ENCODE measurements at places on chromosomes 16 and 17. TPM values are rescaled to one million over a fixed set of nuclear protein-coding genes. Genes with fewer than 3 reads are reported as not detected.

The KRT27 gene
- not detected for polyA plus RNA-seq

The MGAT5B gene
- 2.1 TPM for polyA plus RNA-seq

The TEX2 gene
- 26.6 TPM for polyA plus RNA-seq

The PRSS21 gene
- not detected for polyA plus RNA-seq

The CCL8 gene
- not detected for polyA plus RNA-seq

The DRG2 gene
- polyA plus RNA-seq: 38.4 TPM

DNA sequence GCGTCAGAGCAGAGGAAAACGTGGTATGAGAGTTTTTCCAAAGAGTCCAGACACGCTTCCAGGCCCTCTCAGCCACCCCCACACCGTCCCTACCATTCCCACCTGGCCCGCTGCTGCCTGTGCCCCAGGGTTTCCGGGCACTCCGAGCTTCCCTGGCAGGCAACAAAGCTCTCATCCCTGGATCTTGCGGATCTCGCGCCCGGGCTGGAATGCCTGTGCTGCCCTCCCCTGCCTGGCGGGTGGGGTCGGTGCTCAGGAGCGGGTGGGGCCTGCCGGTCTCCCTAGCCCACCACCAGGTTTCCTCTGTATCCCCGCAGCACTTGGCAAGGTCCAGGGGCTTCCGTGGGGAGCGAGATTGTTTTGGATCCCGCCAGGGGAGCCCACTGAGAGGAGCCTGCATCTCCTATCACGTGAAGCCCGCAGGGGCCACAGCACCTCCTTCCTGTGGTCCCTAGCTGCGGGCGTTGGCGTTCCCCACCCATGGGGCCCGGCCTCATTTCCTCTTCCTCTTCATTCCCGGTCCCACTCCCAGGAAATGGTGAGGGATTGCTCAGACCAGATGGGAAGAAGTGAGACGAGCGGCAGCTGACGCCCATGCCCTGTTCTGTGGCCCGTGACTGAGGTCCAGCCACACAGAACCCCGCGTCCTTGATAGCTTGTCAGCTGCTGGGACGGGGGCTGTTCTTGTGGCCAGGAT is 11.0 kb downstream of the TBC1D24 start:
- no peak for DNase-seq

DNA sequence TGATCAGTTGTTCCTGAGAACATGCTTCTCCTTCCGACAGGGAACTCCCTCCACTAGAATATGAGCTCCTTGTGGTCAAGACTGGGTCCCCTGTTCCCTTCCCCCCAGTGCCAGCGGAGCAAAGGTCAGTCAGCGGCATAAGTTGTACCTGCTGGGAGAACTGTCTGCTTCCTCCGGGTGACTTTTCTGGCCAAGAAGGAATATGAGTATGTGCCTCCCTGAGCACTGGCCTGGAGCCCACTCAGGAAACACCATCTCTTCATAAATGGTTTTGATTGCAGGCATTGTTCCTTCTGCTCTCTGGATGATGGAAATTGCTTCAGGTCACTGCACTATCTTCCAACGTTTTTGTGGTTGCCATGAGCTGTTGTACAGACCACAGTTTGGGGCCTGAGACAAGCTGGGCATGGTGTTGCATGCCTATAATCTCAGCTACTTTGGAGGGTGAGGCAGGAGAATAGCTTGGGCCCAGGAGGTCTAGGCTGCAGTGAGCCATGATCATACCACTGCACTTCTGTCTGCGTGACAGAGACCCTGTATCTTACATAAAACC is 2.9 kb upstream of the P4HB start:
- no peak for DNase-seq

DNA sequence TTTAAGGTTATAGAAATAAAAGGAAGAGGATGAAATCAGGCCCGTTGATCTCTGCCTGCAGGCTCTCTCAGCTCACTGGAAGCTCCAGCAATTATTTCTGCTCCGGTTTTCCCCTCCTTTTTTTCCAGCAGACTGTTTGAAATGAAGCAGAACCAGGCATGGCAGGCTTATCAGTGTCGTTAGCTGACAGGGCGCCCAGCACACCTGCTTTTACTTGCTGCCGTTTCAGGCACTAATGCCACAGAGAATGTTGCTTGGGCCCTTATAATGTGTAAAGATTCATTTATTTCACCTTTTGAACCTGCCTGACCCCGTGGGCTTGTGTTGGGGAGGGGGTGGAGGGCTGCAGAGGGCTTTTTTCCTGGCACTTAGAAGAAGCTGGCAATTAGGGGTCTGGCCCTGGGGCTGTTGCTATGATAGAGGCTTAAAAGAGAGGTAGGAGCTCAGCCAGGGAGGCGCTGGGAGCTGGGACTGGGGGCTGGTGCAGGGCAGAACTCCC is 108.1 kb downstream of the IRX3 start:
- no peak for DNase-seq

GRCh38 chr17:18011286-18011685 is 27.7 kb downstream of the ATPAF2 start:
- no peak for DNase-seq

DNA sequence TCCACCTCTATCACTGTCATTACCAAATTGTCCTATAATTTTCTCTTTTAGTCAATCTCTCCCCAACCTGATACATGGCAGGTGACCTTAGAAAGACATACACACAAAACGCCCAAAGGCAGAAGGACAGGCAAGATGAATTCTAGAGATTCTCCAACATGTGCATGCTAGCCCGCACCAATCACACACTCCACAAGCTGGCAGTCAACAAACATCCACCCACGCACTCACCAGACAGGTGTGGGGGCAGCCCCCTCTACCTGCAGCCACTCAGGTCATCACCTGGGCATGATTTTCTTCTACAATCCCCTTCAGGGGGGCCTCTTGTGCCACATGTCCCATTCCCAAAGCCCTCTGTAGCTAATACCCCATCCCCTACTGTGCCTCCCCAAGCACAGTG is 9.5 kb downstream of the MPP2 start:
- DNase-seq: no peak

DNA sequence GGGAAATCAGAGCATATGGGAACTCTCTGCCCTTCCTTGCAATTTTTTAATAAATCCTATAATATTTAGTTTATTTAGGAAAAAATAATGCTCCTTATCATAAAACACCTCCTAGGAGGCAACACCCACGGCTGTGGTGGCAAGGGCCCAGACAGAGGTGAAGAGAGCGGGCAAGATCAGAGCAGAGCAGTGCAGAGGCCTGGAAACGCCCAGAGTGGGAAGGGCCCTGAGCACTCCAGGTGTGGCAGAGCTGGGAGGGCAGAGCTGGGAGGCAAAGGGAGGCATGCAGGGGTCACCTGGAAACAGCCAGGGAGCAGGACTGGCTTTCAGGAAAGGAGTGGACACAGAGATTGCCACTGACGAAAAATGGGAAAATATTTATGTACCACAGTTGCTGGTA is 17.3 kb downstream of the FBXO31 start:
- no peak for DNase-seq

GRCh38 chr17:80722661-80723060 is 178.0 kb downstream of the RPTOR start:
- no peak for DNase-seq

GRCh38 chr16:56505181-56505580 is 14.6 kb downstream of the BBS2 start:
- DNase-seq: no peak

DNA sequence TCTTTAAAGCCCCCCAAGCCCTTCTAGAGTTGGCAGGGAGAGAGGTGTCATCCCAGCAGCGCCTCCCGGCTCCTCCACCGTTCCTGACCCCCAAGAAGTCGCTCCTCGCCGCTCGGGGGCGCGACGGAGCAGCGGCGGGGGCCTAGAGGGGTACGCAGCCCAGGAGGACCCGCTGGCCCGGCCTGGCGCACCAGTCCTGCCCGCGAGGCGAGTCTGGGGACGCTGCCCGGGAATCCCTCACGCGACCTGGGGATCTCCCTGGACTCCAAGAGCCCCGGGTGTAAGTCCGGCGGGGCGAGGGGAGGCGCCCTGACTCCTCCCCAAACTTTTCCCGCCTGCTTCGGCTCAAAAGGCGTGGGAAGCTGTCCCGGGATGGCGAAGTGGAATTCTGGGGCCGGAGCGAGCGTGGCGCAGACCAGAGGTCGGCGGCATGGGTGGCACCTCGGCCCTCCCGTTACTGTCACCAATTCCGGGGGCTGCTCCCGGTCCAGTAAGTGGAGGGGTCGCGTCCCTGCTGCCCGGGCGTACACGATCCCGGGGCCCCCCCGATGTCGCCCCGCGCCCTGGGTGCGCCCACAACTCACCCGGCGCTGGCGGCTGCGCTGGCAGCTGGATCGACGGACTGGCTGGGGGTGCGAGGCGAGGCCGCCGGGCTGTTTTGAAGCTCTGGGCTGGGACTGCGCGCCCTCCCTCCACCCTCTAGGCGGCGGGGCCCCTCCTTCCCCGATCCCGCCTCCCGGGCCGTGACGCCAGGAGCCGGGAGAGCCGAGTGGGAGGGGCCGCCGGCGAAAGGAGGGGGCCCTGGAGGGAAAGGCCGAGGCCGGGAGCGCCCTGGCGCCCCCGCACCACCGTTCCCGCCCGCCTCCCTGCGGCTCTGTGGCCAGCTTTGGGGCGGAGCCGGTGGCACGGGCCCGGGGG is at the start of gene EMP2:
EMP2 (minus strand) TSS at position 634 of the 918 bp plus-strand sequence. CDS start 32,981 bp downstream, outside the sequence.
- peak; percentile 60 for DNase-seq

DNA sequence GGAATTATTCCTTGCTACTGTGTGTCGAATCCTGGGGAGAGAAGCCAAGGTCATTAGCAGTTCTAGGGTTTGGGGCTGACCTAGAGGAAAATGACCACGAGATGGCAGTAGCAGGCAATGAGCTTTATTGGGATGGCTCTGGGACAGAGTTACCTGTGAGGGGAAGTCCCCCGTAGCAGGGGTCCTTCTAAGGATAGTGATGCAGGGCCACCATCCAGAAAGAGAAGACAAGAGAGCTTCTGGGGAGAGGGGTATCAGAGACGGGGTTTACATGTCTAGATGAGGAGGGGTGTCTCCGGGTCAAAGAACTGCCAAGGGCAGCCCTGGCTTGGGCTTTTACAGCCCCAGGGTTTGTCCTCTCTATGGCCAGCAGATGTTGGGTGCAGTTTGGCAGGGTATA is 6.4 kb upstream of the GGT6 start:
- DNase-seq: no peak

- no peak for DNase-seq
Measured at GRCh38 chr17:80219763-80220053, 425 bp downstream of the SGSH start.

GRCh38 chr17:75047398-75048098 is 523 bp downstream of the KCTD2 start:
- no peak for DNase-seq

DNA sequence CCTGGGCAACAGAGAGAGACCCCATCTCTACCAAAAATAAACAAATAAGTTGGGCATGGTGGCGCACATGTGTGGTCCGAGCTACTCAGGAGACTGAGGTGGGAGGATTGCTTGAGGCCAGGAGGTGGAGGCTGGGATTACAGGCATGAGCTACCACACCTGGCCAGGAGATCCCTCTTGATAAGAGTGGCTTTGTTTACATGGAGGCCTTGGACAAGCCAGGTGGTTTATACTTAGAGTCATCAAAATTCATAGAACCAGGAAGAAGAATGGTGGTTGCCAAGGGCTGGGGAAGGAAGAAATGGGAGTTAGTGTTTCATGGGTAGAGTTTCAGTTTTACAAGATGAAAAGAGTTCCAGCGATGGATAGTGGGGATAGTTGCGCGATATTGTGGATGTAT is 8.8 kb upstream of the ZFP1 start:
- DNase-seq: no peak

GRCh38 chr17:32490101-32490482 is 3.3 kb downstream of the CDK5R1 start:
- no peak for DNase-seq

DNA sequence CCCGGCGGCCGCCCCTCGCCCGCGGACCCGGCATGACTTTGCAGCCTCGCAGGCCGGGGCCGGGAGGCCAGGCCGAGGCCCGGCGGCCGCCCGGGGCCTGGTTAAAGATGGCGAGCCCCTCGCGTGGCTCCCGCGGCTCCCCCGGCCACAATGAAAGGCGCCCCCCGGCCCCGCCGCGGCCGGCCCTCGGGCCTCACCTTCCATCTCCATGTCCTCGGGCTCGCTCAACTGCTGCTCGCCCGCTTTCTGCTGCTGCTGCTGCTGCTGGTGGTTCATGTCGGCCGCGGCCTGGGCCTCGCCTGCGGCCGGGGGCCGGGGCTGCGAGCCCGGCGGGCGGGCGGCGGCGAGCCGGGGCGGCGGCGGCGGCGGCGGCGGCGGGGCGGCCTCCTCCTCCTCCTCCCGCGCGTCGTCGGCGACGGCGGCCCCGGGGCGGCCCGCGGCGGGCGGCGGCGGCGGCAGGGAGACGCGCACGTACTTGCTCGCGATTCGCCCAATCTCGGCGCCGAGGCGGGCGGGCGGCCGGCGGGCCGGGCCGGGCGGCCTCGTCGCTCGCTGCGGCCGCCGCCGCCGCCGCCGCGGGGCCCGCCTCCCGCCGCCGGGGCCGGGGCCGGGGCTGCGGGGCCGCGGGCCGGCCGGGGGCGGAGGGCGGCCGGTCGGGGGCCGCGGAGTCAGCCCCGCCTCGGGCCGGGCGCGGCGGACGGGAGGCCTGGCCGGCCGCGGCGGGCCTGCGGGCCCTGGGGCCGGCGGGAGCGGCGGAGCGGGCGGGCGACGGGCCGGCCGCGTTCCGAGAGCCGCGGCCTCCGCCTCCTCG is 491 bp downstream of the USP7 start:
- no peak for DNase-seq

DNA sequence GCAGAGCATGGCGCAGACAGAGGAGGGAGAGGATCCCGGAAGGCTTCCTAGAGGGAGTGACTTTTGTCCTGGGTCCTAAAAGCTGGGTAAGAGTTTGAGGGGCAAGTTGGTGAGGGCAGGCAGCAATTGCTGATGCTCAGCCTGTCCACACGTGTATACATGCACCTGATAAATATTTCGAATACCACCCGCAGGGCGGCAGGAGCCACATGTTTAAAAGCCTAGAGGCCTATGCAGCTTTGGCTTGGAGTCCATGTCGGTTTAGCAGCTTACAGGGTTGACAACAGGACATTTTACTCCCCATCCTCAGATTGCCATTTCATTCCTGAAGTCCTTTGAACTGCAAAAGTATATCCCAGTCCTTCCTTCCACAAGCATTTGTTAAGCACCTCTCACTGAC is 99.1 kb downstream of the KATNIP start:
- no peak for DNase-seq

DNA sequence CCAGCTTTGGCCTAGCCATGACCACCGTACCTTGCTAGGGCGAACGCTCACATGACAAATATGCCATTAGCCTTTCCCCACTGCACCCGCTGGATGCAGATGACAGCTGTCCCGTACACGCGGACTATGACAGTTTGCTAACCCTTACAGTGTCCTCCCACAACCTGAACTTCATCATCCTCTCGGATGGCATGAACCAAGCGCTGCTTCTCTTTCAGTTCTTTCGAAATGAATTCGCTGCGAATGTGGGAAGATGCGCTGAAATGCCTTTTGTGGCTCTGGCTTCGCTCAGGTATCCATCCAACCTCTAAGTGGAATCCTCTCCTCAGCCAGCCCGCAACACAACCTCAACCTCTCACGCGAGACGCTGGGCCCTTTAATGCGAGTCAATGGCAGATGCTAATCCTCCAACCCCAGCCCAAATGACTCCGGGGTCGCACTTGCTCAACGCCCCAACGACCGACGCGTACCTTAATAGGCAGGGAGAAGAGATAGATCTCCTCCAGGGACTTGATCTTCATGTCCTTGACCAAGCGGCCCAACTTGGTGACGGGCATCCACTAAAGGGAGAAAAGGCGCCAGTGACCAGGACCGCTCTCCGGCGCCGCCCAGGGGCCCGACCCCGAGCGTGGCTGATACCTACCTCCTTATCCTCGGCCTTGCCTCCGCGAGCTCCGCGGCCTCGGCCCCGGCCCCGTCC is 670 bp downstream of the RPS2 start:
- no peak for DNase-seq

GRCh38 chr16:55944377-55944802 is 69.2 kb upstream of the CES5A start:
- DNase-seq: peak; percentile 74

- DNase-seq: no peak
Measured at GRCh38 chr16:77169650-77170236, 21.2 kb upstream of the MON1B start.

GRCh38 chr16:68681038-68681437 is 35.9 kb downstream of the CDH3 start:
- DNase-seq: no peak

All from left renal cortex interstitium (tissue), 4 donors.